ENCODE measurements at places on chromosomes 2 and 18. TPM values are rescaled to one million over a fixed set of nuclear protein-coding genes. Genes with fewer than 3 reads are reported as not detected.

GRCh38 chr2:136010126-136010525 lies 24.7 kb upstream of the DARS1 start:
- DNase-seq: no peak

DNA sequence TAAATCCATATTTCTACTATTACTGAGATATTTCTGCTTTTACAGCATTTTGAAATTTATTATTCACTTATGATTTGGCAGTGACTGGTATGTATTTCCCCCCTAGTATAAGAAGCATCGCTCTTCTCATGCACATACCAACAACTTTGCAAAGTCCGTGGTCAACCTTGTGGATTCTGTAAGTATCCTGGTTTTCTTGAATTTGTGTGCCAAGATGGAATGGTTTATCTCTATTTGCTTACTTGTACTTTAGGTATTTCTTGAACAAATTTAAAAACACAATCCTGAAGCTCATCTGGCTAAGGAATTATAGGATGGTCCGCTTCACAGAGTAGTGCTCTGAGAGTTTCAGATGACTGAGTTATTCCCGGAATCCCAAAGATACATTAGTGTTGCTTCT lies 85.0 kb upstream of the FAM237A start:
- DNase-seq: no peak

SGPP2 gene
- total RNA-seq: 6.5 TPM

GRCh38 chr2:120435671-120436459 lies 89.9 kb downstream of the INHBB start:
- DNase-seq: no peak

CYRIA gene
- 1.0 TPM for total RNA-seq

NEU4 gene
- not detected for total RNA-seq

GPATCH11 gene
- 20.2 TPM for total RNA-seq

MYO7B gene
- not detected for total RNA-seq

DNA sequence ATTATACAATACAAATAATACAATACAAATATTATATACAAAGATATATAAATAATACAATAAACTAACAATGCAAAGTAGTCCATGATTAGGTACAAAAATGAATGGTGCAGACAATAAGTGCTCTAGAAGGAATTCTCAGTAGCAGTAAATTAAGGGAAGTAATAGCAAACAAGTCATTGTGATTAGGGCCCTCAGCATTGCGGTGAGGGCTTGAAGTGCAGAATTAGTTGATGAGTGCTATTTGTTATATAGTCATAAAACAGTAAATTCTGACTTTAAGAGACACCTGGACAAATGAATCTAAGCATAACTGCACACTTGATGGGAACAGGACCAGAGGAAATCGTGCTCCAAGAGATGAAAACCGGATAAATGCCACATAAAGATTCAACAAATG lies 74.9 kb downstream of the ANKRD44 start:
- DNase-seq: no peak

SP100 gene
- total RNA-seq: 82.7 TPM

DNA sequence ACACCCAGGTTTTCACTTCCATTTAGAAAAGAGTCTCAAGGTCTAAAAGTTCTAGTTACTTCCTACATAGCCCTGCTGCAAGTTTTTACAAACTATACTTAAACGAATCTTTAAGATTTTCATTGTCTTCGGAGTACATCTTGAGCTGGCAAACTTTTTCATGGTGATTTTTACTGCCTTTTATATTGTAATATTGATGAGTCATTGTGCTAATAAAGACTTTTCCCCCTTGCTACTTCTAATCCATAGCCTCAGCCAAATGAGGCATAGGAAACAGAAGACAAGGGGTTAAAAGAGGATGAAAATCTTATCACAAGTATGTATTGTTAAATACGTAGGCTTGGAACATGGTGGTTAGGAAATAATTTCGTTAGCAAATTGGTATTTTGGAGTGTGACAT lies 4.1 kb downstream of the DPP10 start:
- no peak for DNase-seq

DNA sequence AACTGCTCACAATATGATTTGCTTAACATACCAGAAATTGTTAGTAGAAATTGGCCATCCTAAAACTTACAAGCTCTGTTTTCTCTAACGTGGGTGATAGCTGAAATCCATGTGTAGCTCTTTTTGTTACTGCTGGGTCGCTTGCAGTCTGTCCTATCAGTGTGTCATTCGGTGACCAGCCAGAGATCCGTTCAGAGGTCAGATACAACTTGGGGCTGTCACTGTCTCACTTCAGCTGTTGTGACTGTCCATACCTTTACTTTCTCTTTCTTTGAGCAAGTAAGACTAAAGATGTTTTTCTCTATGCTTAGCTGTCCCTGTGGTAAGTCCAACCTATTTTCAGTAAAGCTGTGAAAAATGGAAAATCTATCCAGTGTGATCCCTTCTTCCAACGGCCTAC lies 282.9 kb upstream of the KCNH7 start:
- DNase-seq: no peak
